ENCODE measurements at places on chromosomes 6 and 20.

DNA sequence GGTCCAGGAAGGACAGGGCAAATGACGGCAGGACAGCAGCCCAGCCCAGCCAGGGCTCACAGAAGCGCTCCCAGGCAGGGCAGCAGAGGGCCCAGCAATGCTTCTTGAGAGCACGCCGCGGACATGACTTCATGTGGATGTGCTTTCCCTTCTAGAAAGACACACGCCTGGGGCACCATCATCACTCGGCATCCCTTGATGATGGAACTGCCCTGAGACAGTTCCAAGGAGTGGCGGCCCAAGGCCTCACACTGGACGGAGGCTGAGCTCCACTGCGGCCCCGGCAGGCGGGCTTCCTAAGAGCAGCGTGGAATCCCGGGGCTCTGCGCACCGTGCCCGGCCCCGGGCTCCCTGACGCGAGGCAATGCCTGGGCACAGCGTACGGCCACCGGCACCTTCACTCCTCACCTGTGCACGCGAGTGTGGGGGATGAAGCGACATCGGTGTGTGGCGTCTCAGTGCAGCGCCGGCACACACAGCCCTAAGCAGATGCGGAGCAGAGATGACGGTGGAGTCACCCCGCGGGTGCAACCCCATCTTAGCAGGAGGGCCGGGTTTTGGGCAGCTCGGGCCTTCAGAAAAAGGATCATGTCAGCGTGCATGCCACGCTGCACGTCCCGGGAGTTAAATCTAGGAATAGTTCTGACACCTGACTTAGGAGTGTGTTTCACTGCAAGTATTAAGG is 86.6 kb downstream of the THBS2 start:
- no peak for DNase-seq

- DNase-seq: no peak
Measured at GRCh38 chr20:58568126-58568482, 52.9 kb upstream of the APCDD1L start.

- DNase-seq: no peak
Measured at GRCh38 chr6:3654436-3654835, 97.1 kb downstream of the PXDC1 start.

- DNase-seq: no peak
Measured at GRCh38 chr6:16146527-16146955, 17.7 kb downstream of the MYLIP start.

DNA sequence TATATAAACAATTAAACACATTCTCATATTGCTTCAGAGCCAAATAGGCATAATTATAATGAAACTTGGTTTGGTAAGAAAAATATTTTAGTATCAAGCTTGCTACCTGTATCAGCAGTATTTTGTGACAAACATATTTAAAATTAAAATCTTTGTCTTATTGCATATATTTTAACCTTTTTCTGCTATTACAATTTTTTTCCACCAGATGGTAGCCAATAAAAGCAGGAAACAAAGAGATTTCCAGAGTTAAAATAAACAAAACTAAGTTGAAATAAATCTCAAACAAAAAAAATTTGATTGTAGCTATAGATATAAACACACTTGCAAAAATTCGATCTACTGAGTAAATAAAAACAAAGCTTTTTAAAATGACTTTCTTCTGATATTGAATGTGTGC is 491.3 kb upstream of the GJE1 start:
- no peak for DNase-seq

- no peak for DNase-seq
Measured at GRCh38 chr20:33875055-33875454, 63.9 kb downstream of the CHMP4B start.

DNA sequence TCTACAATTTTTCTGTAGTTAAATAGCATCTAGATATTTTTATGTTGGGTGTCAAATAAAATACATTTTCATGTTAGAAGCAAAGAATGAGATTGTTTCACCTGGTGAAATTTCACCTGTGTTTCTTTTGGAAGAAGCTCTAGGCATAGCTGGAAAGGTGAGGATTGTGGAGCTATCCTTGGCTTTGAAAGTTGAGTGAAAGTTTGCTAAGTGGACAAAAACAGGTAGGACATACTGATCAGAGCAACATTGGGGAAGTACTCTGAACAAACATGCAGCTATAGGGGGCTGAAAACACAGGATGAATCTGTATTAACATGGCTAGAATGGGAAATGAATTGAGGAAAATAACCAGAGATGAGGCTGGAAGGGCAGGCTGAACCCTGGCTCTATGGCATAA is 18.8 kb downstream of the CLVS2 start:
- DNase-seq: no peak

DNA sequence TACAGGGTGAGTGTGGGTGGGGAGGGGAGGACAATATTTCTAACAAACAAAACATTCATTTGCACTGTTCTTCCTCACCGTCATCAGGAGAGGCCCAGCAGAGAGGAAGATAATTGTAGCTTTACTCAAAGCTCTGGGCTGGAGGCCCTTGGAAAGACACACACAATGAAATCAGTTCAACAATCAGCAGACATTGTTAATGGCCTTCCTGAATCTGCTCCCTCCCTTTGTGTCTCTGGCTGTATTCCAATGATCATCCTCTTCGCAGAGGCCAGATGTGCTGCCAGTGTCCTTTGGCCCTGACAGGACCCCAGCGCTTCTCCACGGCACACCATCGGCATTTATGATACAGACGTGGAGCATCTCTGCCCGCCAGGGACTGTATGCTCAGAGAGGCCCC is 44.6 kb upstream of the LRFN2 start:
- no peak for DNase-seq

DNA sequence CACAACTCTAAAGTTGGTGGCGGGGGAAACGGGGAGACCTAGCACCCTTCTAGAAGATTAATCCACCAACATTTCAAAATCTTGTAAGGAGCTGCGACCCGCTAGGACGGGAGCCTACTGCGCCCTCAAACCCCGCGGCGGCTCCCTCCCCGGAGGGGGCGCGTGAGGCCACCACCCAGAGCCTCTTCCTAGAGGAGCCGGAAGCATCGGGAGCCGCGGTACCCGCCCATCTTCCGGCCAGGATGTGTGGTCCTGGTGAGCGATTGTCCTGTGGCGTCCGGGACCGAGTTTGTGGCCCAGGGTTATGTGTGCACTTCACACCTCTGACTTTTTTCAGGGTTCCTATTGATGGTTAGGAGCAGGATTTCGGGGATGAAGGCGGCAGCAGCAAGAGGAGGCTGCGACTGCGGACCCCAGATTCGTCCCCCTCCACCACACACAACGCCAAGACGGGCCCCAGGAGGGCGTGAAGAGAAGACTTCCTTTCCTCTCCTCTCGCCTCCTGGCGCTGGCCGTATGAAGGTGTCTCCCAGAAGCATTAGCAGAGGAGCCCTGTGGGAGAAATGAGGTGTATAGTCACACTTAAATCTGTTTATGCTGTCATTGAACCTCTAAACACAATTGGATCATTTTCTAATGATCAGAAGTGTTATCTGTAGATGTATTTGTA is 10.7 kb downstream of the ZNF165 start:
- no peak for DNase-seq

GRCh38 chr6:116010386-116010785 is 50.3 kb downstream of the FRK start:
- no peak for DNase-seq

DNA sequence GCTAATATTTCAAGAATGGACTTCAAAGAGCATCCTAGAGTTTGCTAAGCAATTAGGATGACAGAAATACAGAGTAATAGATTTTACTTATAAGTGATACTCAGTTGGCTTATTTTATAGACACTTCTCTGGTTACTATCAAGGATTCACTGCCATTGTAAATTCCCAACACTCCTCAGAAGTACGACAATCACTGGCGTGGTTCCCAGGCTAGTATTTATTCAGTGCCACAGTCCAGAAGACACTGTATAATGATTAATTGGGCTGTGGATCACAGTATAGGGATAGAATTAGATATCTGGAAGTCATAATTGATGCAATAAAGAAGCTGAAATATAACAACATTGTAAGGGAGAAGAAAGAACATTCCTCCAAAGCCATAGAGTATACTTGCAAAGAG is 15.7 kb downstream of the MANEA start:
- DNase-seq: no peak

DNA sequence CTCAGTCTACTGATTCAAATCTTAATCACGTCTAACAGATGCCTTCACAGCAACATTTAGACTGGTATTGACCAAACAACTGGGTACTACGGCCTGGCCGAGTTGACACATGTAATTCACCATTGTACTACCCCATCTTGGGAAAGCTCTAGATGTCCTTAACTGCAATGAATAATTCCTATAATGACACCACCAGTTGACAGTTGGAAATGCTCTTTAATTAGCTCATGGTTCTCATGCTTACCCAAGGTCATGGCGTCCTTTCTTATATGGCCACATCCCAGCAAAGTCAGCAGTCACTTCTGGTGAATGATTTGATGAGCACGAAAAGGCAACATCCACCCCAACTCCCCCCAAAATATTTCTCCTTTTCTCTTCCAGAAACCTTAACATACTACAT is 150.9 kb downstream of the MYLK4 start:
- DNase-seq: no peak

DNA sequence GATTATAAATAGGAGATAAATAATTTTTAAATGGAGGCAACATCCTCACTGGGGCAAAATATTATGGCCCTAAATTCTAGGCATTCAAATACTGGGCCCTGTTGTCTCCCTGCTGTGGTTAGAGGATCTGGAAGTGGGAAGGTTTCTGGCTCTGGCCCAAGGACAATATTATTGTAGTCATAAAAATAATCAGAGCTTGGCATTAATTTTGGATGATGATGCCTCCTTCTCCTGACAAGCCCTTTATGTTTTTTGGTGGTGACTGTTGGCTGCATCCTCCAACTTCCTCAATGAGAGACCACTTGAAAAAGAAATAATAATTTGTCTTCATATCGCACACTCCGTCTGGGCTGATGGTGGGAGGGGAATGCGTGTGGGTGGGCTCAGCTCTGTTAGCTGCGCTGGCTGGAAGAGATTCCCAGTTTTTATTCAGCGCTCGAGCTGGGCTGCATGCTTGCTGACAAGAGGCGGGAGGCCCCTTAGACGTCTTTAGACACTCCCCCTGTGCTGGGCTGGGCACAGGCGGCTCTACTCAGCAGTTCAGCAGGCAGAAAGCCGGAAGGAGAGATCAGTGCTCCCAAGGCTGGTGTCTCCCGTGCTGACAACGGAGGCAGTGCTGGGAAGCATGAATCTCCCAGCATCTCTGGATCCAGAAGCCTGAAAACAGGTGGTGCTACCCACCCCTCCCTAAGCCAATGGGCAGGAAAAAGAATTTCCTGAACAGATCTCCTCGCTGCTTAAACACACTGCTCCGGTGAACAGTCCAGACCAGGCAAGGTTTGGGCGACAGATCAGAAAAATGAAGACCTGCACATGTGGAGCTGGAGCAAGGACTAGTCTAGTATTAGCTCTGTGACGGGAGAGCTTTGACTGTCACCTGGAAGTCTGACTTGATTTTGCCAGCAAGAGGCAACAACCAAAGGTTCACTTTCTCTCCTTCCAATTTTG is 97.7 kb downstream of the SYCP2 start:
- no peak for DNase-seq

- DNase-seq: no peak
Measured at GRCh38 chr6:83958241-83958685, 75.3 kb upstream of the MRAP2 start.

DNA sequence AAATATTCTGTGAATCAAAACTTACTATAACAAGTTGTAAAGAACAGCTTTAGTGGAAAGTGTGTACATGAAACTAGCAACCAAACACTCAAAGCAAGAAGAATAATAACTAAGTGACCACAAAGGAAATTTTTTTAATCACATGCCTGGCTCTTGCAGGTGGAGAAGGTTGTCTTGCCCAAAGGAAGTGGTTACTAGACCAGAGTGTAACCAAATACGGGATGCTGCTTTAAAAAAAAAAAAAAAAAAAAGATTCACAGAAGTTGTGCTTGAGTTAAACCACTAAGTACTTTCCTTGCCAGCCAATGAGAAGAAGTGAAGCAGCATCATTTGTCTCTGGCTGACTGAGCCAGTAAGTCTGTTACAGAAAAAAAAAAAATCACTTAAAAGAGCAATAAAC is 19.1 kb upstream of the HLA-DQB1 start:
- no peak for DNase-seq

GRCh38 chr6:129631070-129631469 is 78.9 kb downstream of the ARHGAP18 start:
- no peak for DNase-seq

DNA sequence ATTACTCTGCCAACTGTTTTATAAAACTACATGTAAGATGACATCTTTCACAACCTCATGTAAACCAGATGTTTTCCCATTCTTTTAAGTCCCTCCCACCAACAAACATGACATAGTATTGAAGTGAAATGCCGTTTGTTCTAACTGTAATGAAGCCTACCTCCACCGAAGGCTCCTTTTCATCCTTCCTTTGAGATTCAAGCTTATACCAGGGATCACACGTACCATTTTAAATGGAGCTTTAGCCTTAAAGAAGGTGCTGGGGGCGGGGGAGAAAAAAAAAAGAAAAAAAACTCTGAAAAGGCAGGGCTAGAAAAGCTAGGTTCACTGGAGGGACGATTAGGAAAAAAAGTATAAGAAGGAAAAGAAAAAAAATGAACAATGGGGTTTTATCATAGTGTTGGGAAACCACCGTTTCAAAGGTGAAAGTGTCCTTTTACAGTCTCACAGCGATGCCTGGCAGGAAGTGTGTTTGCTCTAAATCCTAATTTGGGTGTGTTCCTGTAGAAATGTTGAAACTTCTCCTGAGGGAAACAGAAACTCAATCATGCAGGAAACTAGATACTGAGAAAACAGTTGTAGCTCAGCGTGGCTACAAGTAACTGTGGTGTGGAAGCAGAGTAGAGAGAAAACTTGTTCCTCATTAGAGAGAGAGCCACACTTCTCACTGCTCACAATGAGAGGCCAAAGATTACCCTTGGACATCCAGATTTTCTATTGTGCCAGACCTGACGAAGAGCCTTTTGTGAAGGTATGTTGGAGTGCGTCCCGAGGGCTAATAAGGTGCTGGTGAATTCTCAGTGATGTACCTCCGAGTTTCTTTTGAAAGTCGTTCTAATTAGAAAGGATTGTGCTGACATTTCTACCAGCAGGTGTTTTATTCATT is 37.6 kb upstream of the HINT3 start:
- no peak for DNase-seq

DNA sequence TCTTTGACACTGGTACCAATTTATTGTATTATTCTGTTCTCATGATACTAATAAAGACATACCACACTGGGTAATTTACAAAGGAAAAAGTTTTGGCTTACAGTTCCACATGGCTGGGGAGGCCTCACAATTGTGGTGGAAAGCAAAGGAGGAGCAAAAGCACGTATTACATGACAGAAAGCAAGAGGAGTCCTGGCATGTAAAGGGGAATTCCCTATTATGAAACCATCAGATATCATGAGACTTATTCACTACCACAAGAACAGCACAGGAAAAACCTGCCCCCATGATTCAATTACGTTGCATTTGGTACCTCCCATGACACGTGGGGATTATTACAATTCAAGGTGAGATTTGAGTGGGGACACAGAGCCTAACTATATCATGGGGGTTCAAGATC is 43.4 kb downstream of the SLC22A2 start:
- no peak for DNase-seq

GRCh38 chr20:3876000-3876399 is 13.2 kb upstream of the PANK2 start:
- no peak for DNase-seq

- DNase-seq: no peak
Measured at GRCh38 chr20:2816030-2816582, at the start of gene TMEM239. TSS of gene TMEM239 (plus strand) at chr20:2816364. CDS start at chr20:2816555, 191 bp downstream.

Data from activated T-cell treated with anti-CD3 and anti-CD28 coated beads, Interleukin-2, amount 50 U/mL, for 1 hour (primary cell).